ENCODE measurements at places on chromosomes 2 and 18.

- no peak for DNase-seq
Measured at GRCh38 chr2:240421381-240421780, 14.1 kb upstream of the GPC1 start.

DNA sequence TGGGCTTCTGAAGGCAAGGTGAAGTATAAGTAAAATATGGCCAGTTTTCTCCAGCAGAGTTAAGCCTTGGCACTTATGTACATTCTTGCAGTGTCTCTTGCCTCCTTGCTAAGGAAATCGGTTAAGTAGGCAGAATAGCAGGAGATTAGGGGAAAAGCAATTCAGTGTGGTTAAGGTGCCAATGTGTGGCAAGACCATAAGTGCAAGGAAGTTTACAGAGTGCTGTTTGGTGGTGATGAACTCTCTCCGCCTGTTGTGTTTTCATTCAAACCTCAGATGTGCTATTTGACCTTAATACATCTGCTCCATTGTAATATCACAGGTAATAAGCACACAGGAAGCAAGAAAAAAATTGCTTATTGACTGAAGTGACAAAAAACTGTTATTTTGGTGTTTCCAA, 156.1 kb downstream of the MGAT5 start:
- no peak for DNase-seq

- DNase-seq, result no peak
Measured at GRCh38 chr2:158904627-158905177, 63.7 kb upstream of the TANC1 start.

GRCh38 chr18:35407871-35408481, 30.8 kb upstream of the ZNF396 start:
- peak; percentile 54 for DNase-seq

DNA sequence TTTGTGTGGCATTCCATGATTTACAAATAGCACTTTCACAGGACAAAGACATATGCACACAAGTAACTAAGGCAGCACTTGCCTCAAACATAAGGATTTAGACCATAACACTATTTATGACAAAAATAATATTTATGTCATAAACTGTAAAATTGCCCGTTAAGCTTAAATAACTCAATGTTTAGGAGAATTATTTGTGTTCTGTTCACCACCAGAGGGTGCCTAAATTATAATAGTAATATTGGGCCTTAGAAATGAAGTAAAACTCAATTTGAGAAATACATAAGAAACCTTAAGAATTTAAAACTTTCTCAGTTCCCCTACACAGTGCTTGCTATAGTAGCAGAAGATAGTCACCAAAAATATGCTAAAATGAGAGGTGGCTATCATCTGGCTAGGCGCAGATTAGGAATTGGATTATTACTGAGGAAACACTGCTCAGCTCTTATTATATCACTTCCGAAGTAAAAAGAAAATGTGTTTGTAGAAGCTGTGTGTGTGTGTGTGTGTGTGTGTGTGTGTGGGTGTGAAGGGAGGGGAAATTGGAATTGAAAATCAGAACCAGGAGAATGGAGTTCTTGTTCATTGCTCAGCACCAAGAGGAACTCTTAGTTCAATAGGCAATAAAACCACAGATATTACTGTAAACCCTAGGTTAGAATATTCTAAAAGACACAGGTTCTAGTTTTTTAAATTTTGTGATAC, 4.9 kb upstream of the CHN1 start:
- no peak for DNase-seq

GRCh38 chr2:105397953-105398335, 907 bp downstream of the FHL2 start:
- no peak for DNase-seq

DNA sequence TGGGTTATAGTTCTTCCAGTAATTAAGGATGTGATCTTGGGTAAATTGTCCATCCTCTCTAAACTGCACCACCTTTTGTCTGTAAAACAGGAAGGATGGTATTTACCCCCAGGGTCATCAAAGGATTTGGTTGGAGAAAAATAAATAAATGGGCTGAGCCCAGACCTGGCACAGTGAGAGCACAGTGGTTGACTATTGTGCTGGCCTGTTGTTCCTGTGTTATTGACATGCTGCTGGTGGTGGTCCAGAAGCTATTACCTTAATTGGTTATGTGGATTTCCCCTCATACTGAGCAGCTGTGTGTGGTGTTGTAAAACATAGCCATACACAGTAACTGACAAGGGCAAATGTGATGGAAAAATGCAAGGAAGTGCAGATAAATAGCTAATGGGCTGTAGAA, 746 bp upstream of the IL37 start:
- DNase-seq, result no peak

GRCh38 chr18:62781893-62782292, 66.6 kb downstream of the PHLPP1 start:
- DNase-seq, result no peak

GRCh38 chr2:188573453-188573852, 281.8 kb downstream of the GULP1 start:
- DNase-seq, result no peak

GRCh38 chr2:186614373-186614772, 24.5 kb downstream of the ITGAV start:
- DNase-seq, result no peak
